ENCODE measurements at places on chromosomes 6 and 20. TPM values are rescaled to one million over a fixed set of nuclear protein-coding genes. Genes with fewer than 3 reads are reported as not detected.

TSPO2 gene
- not detected for total RNA-seq

PRL gene
- not detected for total RNA-seq

IL17A gene
- total RNA-seq: 0.14 TPM

PCSK2 gene
- not detected for total RNA-seq

AKAP12 gene
- total RNA-seq: 0.05 TPM

PXDC1 gene
- 0.27 TPM for total RNA-seq

GHRH gene
- total RNA-seq: not detected

CST2 gene
- not detected for total RNA-seq

MYCT1 gene
- total RNA-seq: not detected

XKR7 gene
- not detected for total RNA-seq
